Adipocyte (in vitro differentiated cells): ENCODE measurements at places on chromosomes 4 and X.

- DNase-seq: no peak
Observed at GRCh38 chr4:178296669-178297068, 854.4 kb upstream of the AGA start.

DNA sequence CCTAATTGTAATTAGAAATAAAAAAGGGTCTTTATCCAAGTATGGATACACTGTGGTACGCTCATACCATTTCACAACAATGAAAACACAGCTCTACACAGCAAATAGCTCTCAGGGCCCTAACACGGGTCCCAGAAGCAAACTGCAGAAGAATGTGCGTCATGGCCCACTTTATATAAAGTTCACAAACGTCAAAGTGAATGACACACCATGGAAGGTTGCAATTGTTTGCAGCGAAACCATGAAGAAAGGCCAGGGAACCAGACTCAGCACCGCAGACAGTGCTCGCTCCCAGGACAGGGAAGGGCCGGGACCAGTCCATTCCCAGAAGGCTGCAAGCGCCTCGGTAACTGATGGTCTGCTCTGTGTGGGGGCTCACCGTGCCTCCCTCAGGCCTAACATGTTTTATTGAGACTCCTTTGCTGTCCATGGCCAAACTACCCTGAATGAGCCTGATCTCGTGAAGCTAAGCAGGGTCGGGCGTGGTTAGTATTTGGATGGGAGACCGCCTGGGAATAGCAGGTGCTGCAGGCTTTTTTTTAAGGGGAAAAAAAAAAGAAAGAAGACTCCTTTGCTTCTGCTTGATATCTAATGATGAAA, 47.8 kb downstream of the ACOX3 start:
- DNase-seq: peak; percentile 2

GRCh38 chr4:184911310-184911709, 85.5 kb upstream of the ACSL1 start:
- peak; percentile 40 for DNase-seq

GRCh38 chr4:22911285-22911684, 218.5 kb downstream of the GBA3 start:
- DNase-seq: no peak

GRCh38 chr4:123444290-123444731, 47.7 kb downstream of the SPRY1 start:
- DNase-seq: peak; percentile 16

- peak; percentile 31 for DNase-seq
Observed at GRCh38 chrX:85994228-85994627, 53.1 kb downstream of the CHM start.

- no peak for DNase-seq
Observed at GRCh38 chr4:78186597-78187543, 129.7 kb downstream of the FRAS1 start.

DNA sequence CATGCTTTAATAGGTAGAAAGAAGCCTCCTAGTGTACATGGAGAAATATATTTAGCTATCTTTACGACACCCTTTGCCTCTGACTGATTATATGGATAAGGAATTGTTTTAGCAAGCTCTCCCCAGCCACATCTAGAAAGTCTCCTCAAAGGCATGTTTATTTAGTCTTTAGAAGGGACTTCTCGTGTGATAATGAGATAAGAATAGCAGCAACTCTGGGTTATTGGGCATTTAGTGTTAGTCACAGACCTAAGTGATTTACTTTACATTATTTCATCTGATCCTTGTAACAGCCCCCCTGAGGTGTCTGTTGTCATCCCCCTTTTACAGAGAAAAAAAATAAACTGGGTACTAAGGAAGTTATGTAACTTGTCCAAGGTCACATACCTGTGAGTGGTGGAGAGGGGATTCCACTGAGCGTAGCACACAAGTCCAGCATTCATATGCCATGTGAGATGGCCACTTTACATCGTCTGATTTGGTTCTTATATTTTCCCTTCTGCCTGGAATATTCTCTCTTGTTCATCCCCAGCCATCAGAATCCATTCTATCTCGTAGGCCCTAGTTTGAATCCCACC, 77.7 kb downstream of the TSPAN7 start:
- no peak for DNase-seq

GRCh38 chr4:26413582-26413981, 76.7 kb downstream of the CCKAR start:
- no peak for DNase-seq

GRCh38 chrX:9988762-9989161, 21.6 kb downstream of the CLDN34 start:
- peak; percentile 48 for DNase-seq
